ENCODE measurements at places on chromosomes 7 and 10. TPM values are rescaled to one million over a fixed set of nuclear protein-coding genes. Genes with fewer than 3 reads are reported as not detected.

The PPP1R9A gene
- polyA plus RNA-seq: 40.1 TPM

The KLF6 gene
- polyA plus RNA-seq: 55.3 TPM

The CRHR2 gene
- polyA plus RNA-seq: 0.07 TPM

The RFC2 gene
- polyA plus RNA-seq: 39.1 TPM

The TCF7L2 gene
- 50.4 TPM for polyA plus RNA-seq

The TMEM229A gene
- polyA plus RNA-seq: 0.13 TPM

The ATOH7 gene
- 1.7 TPM for polyA plus RNA-seq

The PTPN20 gene
- polyA plus RNA-seq: 7.3 TPM

The TRIM50 gene
- polyA plus RNA-seq: 0.32 TPM

The CHN2 gene
- 19.0 TPM for polyA plus RNA-seq

The GCK gene
- polyA plus RNA-seq: 2.8 TPM

The C10orf143 gene
- polyA plus RNA-seq: 6.6 TPM

The CDNF gene
- polyA plus RNA-seq: 3.6 TPM

The VAX1 gene
- not detected for polyA plus RNA-seq

The DLX5 gene
- polyA plus RNA-seq: not detected

The FXYD4 gene
- polyA plus RNA-seq: not detected

The GFRA1 gene
- polyA plus RNA-seq: 29.8 TPM

The LIPN gene
- polyA plus RNA-seq: not detected

The NEUROD6 gene
- not detected for polyA plus RNA-seq

The TNS3 gene
- polyA plus RNA-seq: 87.4 TPM

The GTF2IRD2 gene
- 44.1 TPM for polyA plus RNA-seq

The MYH16 gene
- polyA plus RNA-seq: 0.20 TPM

The TFR2 gene
- 0.93 TPM for polyA plus RNA-seq

The CALCR gene
- 1.0 TPM for polyA plus RNA-seq

All from left kidney (tissue), 8 donors.